ENCODE measurements at places on chromosomes 4 and X. TPM values are rescaled to one million over a fixed set of nuclear protein-coding genes. Genes with fewer than 3 reads are reported as not detected.

DNA sequence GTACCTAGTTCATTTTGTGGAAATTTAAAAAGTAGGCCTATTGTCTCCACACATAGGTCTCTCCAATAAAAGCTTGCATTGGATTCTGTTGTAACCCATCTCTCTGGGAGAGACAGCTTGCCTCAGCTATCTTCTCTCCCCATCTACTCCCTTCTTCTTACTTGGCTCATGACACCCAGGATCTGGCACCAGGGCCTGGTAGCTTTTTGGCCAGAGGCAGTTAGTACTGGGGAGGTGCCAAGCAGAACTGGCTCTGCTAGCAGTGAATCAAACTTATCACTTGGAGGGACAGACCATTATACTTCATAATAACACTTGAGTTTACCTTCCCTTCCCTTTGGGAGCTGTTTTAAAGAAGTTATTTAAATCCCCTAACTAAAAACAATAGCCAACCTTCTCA, 31.8 kb downstream of the PLAC1 start:
- H3K36me3 ChIP-seq, result no peaks in the 10 kb centered on the region
- H3K27ac ChIP-seq, result no peak overlapping the region
- no peak overlapping the region for H3K4me3 ChIP-seq
- H3K27me3 ChIP-seq, result peaks cover 15% of the 10 kb centered on the region
- peaks cover 25% of the 10 kb centered on the region for H3K4me1 ChIP-seq

CXCL3 gene
- total RNA-seq, result not detected

DNA sequence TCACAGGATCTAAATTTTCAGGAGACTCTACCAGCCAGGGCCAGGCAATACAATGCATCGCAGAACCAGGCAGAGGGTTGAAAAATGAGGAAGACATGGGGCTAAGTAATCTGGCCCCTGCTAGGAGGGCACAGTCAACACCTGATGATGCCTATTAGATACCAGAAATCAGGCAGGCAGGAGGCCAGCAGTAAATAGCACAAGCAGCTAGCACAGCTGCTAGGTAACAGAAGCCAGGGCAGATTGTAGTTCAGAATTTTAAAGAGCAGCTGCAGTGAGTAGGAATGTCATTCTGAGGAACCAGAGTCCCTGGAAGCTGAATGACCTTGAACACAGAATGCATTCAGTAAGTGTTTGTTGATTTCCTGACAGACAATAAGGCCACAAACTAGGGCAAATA, 38.8 kb upstream of the TRPC5OS start:
- H3K4me1 ChIP-seq, result no peaks in the 10 kb centered on the region
- no peak overlapping the region for H3K4me3 ChIP-seq
- H3K27me3 ChIP-seq, result no peaks in the 10 kb centered on the region
- H3K36me3 ChIP-seq, result no peaks in the 10 kb centered on the region
- H3K27ac ChIP-seq, result no peak overlapping the region

DOK7 gene
- not detected for total RNA-seq

GRCh38 chrX:108132876-108133275, 41.3 kb downstream of the ATG4A start:
- H3K4me3 ChIP-seq, result no peak overlapping the region
- no peak for DNase-seq
- H3K27me3 ChIP-seq, result no peaks in the 10 kb centered on the region
- peaks cover 24% of the 10 kb centered on the region for H3K36me3 ChIP-seq
